Fibroblast of the aortic adventitia (primary cell): ENCODE measurements at places on chromosomes 3 and 15. TPM values are rescaled to one million over a fixed set of nuclear protein-coding genes. Genes with fewer than 3 reads are reported as not detected.

The SQOR gene
- 79.5 and 101 TPM in 2 replicates for total RNA-seq

The SLC24A5 gene
- not detected in 2 replicates for total RNA-seq

The P2RY12 gene
- total RNA-seq, result 0.18 and 0.82 TPM in 2 replicates

The CCR4 gene
- total RNA-seq, result under 0.01 TPM in 1 of 2 replicates, not detected in the other

The SMCO1 gene
- not detected in 2 replicates for total RNA-seq

The LDHAL6B gene
- not detected in 2 replicates for total RNA-seq

The ZNF774 gene
- 1.4 and 2.3 TPM in 2 replicates for total RNA-seq

The ISL2 gene
- 0.45 TPM in 1 of 2 replicates, not detected in the other for total RNA-seq

The ASB14 gene
- under 0.01 TPM in 1 of 2 replicates, not detected in the other for total RNA-seq

The CHP1 gene
- 120 and 131 TPM in 2 replicates for total RNA-seq

The TOP2B gene
- total RNA-seq, result 76.6 and 176 TPM in 2 replicates

The SST gene
- not detected in 2 replicates for total RNA-seq

The TPRG1 gene
- 0.45 and 8.6 TPM in 2 replicates for total RNA-seq

The AP2M1 gene
- total RNA-seq, result 364 and 380 TPM in 2 replicates

The ARNT2 gene
- total RNA-seq, result 9.4 and 12.7 TPM in 2 replicates

The SIAH2 gene
- 16.9 and 22.5 TPM in 2 replicates for total RNA-seq

The SKOR1 gene
- 0.08 and 0.09 TPM in 2 replicates for total RNA-seq

The TNFSF10 gene
- 1.1 and 5.0 TPM in 2 replicates for total RNA-seq

The EPHB1 gene
- total RNA-seq, result 1.2 and 3.0 TPM in 2 replicates

The NMNAT3 gene
- total RNA-seq, result 1.5 and 1.8 TPM in 2 replicates

The PCOLCE2 gene
- total RNA-seq, result 31.6 and 98.4 TPM in 2 replicates

The SAMMSON gene
- total RNA-seq, result not detected in 2 replicates

The PLCL2 gene
- total RNA-seq, result 11.6 and 22.7 TPM in 2 replicates
